Stimulated activated naive CD4-positive, alpha-beta T cell treated with Interleukin-2 at 50 U/mL for 16 hours (primary cell): ENCODE measurements at places on chromosomes 1 and 21.

GRCh38 chr1:156675210-156676113 is 1.7 kb downstream of the NES start:
- DNase-seq: no peak

- DNase-seq: no peak
These were observed 74.2 kb upstream of the RGS4 start for GRCh38 chr1:162994921-162995320.

GRCh38 chr21:44405948-44406872 is 49.1 kb upstream of the LRRC3 start:
- no peak for DNase-seq

DNA sequence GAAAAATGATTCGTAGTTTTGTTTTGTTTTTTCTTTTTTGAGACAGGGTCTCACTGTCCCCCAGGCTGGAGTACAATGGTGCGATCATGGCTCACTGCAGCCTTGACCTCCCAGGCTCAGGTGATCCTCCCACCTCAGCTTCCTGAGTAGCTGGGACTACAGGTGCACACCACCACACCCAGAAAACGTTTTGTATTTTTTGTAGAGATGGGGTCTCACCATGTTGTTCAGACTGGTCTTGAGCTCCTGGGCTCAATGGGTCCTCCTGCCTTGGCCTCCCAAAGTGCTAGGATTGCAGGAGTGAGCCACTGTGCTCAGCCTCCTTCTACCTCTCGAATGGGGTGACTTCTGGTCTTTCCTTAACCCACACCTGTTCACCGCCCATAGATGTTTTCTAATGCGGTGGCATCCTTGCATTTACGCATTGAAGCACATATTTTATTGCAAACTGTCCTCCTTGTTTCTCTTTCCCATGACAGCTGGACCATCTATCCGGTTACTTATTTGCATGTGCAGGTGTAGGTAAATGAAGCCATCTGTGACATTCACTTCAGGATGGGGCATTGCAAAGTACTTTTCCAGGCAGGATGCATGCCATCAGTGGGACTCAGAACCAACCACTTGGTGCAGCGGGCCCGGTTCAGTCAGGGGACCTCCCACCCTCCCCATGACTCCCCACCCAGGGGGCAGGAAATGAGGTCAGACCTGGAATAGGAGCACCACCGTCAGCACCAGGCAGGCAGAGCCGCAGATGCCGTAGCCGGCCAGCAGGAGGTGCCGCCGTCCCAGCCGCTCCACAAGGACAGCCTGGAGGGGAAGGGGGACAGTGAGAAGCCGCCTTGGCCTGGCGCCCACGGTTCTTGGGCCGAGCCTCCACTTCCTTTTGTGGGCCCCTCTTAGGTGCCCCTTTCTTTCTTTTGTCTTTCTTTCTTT is 16.5 kb downstream of the SLC2A7 start:
- no peak for DNase-seq

DNA sequence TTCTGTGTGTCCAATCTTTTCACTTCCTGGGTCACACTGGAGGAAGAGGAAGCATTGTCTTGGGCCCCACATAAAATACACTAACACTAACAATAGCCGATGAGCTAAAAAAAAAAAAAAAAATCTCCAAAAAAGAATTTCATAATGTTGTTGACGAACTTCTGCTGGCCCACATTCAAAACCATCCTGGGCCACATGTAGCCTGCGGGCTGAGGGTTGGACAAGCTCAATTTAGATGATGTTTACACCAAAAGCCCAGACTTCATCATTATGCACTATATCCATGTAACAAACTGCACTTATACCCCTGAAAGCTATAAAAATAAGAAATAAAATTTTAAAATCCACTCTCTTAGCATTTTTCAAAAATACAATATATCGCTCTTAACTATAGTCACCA is 187.8 kb upstream of the PTBP2 start:
- no peak for DNase-seq

- DNase-seq: no peak
These were observed 15.6 kb upstream of the C1orf198 start for GRCh38 chr1:230883967-230884366.

- no peak for DNase-seq
These were observed 56.6 kb upstream of the C1orf174 start for GRCh38 chr1:3956527-3957170.
